Naive thymus-derived CD4-positive, alpha-beta T cell (primary cell): ENCODE measurements at places on chromosomes 3 and 15. TPM values are rescaled to one million over a fixed set of nuclear protein-coding genes. Genes with fewer than 3 reads are reported as not detected.

GRCh38 chr3:190326361-190326760 lies 4.1 kb upstream of the CLDN1 start:
- H3K4me1 ChIP-seq: no peaks in the 10 kb centered on the region
- no peak overlapping the region for H3K27ac ChIP-seq
- H3K4me3 ChIP-seq: no peak overlapping the region
- no peaks in the 10 kb centered on the region for H3K27me3 ChIP-seq
- no peaks in the 10 kb centered on the region for H3K36me3 ChIP-seq
- no peak for DNase-seq

- H3K4me3 ChIP-seq: no peak overlapping the region
- peaks cover 1% of the 10 kb centered on the region for H3K4me1 ChIP-seq
These were observed 5.6 kb upstream of the MAGEF1 start for GRCh38 chr3:184717399-184717983.

DNA sequence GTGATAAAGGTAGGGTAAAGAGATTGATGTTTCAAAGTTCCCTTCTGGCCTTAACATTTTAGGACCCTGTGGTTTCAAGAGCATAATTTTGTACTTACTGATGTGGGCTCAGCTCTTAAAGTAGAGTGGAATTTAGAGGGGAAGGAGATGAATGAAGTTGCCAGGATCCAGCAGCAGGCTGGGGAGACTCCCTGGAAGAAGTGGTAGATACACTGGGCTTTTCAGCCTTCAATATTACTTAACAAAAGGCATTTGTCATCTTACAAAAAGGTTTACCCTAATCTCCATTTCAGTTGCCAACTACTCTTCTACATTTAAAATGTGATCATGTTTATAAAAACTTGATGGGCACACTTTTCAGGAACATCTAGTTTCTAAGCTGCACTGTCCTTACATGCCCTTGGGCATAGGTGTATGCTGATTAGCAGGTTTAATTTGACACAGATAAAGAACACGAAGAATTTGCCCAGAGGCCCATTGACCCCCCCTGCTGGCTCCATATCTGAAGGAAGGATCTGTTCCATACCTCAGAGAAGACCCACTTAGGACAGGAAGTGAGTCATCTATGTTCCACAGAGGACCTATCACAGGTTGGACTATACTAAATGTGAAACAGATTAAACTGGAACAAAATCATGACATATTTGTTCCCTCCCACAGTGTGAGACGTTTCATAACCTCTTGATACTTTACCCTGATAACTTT lies 93.0 kb upstream of the LPP start:
- no peak for DNase-seq
- H3K4me3 ChIP-seq: no peak overlapping the region
- H3K36me3 ChIP-seq: no peaks in the 10 kb centered on the region
- peaks cover 8% of the 10 kb centered on the region for H3K4me1 ChIP-seq
- no peaks in the 10 kb centered on the region for H3K27me3 ChIP-seq

DNA sequence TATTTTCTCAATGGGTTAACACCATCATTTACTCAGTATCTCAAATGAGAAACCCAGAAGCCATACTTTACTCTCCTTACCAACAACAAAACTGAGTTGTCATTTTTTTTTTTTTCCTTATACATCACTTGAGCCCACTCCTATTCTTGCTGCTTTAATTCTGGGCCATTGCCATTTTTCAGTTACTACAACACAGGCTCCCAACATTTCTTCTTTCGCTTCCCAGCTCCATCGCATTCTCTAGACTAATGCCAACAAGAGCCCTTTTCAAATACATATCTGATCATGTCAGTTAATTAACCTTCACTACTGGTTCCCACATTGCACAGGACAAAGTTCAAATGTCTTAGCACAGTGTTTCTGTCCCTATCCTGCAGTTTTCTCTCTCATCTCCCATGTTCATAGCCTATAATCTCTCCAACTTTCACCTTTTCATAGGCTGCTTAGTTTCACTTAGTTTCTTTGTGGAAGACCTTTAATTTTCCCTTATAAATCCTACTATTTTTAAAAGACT lies 22.5 kb upstream of the ANXA2 start:
- H3K4me1 ChIP-seq: no peaks in the 10 kb centered on the region
- no peaks in the 10 kb centered on the region for H3K36me3 ChIP-seq
- no peak overlapping the region for H3K27ac ChIP-seq
- no peak overlapping the region for H3K4me3 ChIP-seq
- no peak for DNase-seq
- no peaks in the 10 kb centered on the region for H3K27me3 ChIP-seq

DNA sequence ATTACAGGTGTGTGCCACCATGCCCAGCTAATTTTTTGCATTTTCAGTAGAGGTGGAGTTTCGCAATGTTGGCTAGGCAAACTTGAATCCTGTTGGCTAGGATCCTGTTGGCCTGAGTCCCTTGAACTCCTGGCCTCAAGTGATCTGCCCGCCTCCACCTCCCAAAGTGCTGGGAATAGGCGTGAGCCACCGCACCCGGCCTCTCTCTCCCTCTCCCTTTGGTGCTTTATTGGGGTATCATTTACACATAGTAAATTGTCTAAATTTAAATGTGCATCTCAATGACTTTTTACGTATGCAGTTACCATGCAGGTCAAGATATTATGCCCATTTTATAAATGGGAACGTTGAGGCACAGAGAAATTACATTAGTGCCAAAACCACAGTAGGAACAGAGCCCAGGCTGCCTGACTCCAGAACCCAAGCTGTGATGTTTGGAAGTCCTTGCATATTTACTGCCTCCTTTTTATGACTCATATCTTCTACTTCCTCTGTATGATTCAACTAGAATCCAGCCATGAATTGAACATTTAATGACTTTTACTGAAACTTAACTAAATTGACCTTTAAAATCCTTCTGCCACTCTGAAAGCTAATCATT lies 34.0 kb upstream of the RPP14 start:
- H3K27me3 ChIP-seq: no peaks in the 10 kb centered on the region
- no peak overlapping the region for H3K27ac ChIP-seq
- no peaks in the 10 kb centered on the region for H3K4me1 ChIP-seq
- H3K4me3 ChIP-seq: no peak overlapping the region
- H3K36me3 ChIP-seq: no peaks in the 10 kb centered on the region

DNA sequence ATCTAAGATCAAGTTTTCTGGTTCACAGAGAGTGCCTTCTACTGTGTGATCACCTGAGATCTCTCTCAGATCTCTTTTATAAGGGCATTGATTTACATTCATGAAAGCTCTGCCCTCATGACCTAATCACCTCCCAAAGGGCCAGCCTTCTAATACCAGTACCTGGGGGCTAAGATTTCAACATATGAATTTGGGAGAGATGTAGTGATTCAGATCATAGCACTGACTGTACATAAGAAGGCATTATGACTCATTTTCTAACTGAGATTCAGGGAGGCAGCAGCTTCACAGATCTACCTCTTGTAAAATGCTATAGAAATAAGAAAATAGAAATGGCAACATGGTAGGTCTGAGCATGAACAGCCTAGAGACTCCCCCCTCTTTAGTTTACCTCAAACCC lies 39.6 kb downstream of the VGLL3 start:
- H3K36me3 ChIP-seq: peaks cover 3% of the 10 kb centered on the region
- no peaks in the 10 kb centered on the region for H3K4me1 ChIP-seq
- H3K4me3 ChIP-seq: no peak overlapping the region
- no peak for DNase-seq

- no peak for DNase-seq
- no peaks in the 10 kb centered on the region for H3K27me3 ChIP-seq
- peaks cover 8% of the 10 kb centered on the region for H3K4me1 ChIP-seq
- H3K36me3 ChIP-seq: no peaks in the 10 kb centered on the region
- H3K4me3 ChIP-seq: no peak overlapping the region
These were observed 193.3 kb upstream of the SLCO3A1 start for GRCh38 chr15:91660174-91660649.

GRCh38 chr3:53278667-53279066 lies 22.8 kb upstream of the TKT start:
- no peak for DNase-seq
- no peak overlapping the region for H3K27ac ChIP-seq
- no peak overlapping the region for H3K4me3 ChIP-seq

Gene RTP4
- total RNA-seq: 5.5 TPM

Gene FBXO40
- total RNA-seq: not detected
